Stimulated activated CD8-positive, alpha-beta memory T cell treated with anti-CD3 and anti-CD28 coated beads, Interleukin-4, amount 100 ng/mL, for 4 hours (primary cell): ENCODE measurements at places on chromosomes 5 and 9.

DNA sequence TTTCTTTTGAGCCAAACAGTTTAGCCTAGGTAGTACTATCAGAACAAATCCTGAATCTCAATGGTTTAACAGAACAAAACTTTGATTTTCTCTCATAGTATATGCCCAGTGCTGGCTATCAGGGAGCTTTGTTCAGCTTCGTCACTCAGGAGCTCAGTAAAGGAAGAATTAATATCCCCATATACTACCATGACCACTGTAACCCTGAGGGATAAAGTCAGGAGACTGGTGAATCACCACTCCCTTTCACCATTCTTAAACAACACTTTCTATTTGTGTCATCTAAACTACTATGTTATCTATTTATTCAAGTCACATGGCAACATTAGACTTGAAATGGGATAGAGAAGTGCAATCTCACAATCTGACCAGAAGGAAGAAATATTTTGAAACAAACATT is 522.6 kb upstream of the COX7C start:
- DNase-seq: no peak

DNA sequence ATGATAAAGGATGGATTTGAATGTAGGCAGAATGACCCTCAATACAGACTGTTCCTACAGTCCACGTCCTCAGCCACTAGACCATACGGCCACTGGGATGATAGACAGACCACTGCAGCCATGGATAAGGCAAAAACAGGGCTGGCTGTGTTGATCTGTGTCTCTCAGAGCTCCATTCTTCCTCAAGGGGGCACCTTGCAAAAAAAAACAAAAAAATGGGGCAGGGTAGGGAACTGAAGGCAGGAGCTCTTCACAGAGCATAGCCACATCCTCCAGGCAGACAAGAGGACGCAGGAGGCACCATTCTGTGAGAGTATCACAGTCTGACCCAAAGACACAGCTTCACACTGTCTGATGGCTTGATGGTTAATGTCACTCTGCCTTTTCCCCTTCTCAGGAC is 61.2 kb upstream of the GABRP start:
- DNase-seq: no peak

GRCh38 chr9:118929287-118929686 is 439.9 kb downstream of the BRINP1 start:
- no peak for DNase-seq

GRCh38 chr9:82149501-82149946 is 161.0 kb downstream of the SPATA31D1 start:
- no peak for DNase-seq

DNA sequence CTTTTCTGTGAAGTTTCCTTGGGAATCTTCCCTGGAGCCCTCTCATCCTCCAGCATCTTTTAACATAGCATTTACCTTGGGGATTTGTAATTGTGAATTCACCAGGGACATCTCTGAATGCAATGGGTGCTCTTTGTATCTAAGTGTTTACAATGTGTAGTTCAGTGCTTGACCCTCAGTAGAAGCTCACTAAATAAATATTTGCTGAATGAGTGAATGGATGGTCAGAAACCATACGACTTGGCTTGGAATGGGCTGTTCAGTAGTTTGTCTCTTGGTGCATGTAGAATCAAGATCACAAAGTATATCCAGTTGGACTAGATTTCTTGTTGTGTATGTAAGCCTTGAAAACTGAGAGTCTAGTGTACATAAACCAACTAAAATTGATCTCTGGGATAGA is 81.8 kb upstream of the MEF2C start:
- no peak for DNase-seq

GRCh38 chr9:14205463-14205862 is 108.5 kb downstream of the NFIB start:
- no peak for DNase-seq

- DNase-seq: no peak
Measured at GRCh38 chr5:81314581-81314980, 13.2 kb downstream of the ZCCHC9 start.

DNA sequence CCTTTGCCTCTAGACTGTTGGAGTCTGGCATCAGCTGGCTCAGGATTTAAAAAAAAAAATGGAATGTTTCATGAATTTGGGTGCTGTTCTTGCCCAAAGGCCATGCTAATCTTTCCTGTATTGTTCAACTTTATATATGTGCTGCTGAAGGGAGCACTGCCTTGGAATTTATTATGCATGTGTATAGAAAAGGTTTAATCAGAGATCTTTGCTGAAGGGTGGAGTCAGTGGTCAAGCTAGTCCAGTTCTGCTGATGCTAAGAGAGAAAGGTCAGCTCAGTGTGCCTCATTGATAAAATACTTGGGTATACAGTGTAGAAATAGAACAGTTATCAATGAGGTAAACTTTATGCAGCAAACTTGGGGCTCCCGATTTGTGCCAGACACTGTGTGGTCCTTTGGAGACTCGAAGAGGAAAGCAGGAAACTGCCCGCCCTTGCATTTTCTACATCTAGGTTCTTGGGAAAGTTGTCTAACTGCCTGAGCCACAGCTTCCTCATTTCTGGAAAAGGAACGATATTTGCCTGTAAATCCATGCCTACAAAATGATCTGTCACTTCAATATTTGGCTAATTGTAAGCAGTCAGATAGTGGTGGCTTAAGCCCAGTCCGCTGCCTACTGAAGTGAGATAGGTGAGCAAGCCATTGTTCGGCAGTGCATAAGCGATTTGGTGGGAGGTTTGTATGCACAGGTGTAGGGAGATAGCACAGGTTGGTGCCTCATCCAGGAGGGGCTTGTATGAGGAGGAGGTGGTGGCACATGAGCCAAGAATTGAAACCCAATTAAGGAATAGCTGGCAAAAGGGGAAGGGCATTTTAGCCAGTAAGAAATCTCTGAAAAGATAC is 29.2 kb upstream of the GTF2H2C start:
- DNase-seq: no peak

GRCh38 chr5:155943516-155944407 is 383.2 kb upstream of the SGCD start:
- DNase-seq: no peak

DNA sequence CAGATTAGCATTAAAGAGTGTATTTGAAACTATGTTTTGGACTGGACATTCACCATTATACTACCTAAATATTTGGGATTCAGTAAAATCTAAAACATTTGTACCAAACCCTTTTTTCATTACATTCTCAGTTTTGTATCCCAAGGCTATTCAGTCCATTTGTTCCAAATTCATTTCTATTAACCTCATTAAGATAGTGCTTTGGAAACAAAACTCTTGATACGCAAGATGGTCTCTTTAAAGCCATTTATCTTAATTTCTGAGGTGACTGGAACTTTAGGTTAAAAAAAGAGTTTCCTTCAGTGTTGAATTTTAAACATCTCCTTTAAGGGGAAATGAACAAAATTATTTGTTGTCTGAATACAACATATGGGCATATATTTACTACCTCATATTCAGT is 702.5 kb upstream of the GRAMD2B start:
- no peak for DNase-seq

DNA sequence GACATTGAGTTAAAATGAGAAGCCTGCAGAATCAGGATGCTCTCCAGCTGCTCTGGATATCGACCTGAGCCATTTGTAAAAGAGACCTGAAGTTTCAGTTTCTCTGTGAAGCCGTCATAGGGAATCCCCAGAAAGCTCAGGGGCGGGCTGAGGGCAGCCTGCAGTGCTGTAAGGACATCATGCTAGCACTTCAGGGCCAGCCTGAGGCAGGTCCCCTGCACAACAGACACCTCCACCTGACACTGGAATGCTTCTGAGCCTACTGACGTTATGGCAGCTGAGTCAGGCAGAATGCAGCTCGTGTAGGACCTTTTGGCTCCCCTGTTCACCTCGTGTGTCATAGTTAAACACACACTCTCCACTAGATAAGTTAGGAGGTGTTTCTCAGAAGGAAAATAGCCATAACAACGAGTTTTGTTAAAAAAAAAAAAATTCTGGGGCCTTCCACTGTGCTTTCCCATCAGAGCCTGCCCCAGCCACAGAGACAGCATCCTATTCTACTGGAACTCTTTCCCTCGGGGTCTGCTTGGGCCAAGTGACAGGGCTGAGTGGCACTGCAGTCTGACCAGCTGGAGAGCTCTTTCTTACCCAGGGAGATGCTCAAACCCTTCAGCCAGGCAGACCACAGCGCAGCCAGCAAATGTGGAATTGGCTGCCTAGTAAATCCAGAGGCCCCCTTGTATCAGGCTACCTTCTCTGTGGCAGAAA is 354.9 kb downstream of the DIRAS2 start:
- DNase-seq: no peak

DNA sequence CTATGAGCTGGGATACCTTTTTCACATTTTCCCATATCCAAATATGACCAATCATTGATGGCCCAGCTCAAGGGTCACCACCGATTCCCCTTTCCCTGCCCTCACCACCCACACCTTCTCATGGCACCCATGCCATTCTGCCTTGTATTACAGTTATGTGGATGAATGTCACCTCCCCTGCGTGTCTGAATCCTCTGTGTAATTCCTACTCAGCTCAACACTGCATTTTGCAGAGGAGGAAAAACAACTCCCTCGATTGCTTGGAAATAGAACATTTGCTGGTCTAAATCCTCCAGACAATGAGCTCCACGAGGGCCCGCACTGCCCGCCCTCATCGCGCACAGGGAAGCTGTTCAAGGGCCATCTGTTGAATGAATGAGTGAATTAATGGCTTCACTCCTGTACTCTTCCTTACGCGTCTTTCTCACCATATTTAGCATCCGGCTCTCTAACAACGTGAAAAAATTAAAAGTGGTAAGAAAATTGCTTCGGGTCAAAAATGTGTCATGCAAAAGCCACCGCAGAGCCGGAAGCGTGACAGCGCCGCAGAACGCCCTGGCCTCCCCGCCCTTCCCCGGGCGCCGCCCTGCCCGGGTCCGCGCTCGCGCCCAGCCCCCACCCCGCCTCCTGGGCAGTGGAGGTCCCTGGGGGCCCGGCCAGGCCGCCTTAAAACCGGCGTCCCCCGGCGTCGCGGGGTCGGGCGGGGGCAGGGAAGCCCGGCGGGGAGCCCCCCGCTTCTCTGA is 704 bp downstream of the SUSD1 start:
- no peak for DNase-seq
